ENCODE measurements at places on chromosomes 1 and 21. TPM values are rescaled to one million over a fixed set of nuclear protein-coding genes. Genes with fewer than 3 reads are reported as not detected.

KIF26B gene
- total RNA-seq: 0.16 TPM

FAM151A gene
- total RNA-seq: not detected

LCE2C gene
- total RNA-seq: not detected

SLAMF6 gene
- 45.9 TPM for total RNA-seq

DNA sequence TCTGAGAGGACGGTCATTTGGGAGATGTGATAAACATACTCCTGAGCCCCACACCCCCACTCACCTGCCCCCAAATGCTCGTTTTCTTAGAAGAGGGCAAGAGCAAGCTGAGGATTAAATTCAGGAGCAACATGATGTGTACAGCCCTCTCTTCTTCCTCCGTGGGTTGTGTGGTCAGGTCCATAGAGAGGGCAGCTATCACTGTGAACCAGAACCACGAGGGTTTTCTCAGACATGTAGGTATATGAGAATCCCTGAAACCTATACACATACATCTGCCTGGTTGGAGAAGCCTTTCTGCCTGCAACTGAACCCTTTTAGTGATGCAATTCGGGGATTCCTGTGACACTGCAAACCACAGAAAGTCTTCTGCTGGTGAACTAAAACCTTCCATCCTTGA, 38.9 kb downstream of the PGM1 start:
- DNase-seq: no peak

- no peak for DNase-seq
Measured at GRCh38 chr21:31647650-31648049, 11.8 kb upstream of the SOD1 start.

DNA sequence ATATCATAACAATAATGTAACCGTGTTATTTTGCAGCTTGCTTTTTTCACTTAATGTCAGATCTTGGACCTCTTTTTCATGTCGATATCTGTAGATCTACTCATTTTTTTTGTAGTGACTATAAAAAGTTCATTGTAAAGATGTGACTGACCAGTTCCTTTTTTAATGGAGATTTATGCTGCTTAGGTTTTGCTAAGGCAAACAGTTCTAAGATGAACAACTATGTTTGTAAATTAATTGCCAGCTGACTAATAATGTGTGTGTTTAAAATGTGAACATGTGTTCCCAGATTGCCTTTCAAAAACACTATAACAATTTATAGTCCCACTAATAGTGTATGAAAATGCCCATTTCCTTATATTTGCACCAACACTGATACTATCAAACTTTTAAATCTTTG, 18.1 kb upstream of the EPS8L3 start:
- no peak for DNase-seq

GRCh38 chr1:58660105-58660504, 39.8 kb downstream of the MYSM1 start:
- no peak for DNase-seq

GRCh38 chr1:167670563-167670962, 40.5 kb downstream of the RCSD1 start:
- no peak for DNase-seq

- DNase-seq: no peak
Measured at GRCh38 chr1:197178998-197179397, 32.5 kb upstream of the ASPM start.

DNA sequence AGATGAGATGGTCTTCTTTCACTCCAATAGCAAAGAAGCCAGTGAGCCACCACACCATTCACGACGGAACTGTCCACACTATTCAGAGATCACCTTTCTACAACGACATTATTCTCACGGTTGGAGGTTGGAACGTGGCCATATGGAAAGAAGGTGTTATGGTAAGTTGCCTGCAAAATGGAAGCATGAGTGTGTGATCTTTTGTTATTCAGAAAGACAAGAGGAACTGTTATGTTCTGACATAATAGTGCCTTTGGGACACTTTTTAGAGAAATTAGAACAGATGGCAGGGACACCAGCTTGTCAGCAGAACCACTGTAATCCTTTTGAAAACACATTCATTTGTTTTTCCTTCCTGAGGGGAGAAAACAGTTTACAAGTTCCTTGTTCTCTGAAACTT, 75.8 kb upstream of the MCOLN3 start:
- DNase-seq: no peak

- DNase-seq: peak; percentile 69
Measured at GRCh38 chr1:163315773-163316374, 5.9 kb upstream of the NUF2 start.

DNA sequence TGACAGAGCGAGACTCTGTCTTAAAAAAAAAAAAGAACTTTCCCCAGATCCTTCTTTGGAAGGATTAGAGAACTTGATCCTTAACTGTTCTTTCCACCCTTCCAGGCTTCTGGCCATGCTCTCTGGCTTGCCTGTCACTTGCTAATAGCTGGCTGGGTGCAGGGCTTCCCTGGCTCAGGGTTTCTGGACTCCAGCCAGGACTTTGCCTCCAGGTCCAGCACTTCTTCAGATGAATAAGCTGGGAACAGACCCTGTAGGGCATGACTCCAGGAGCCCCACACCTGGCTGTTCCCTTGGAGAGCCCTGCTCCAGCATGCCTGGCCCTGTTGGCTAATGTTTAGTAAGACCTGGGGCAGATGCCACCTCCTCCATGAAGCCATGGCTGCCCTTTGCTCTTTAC, 3.3 kb upstream of the NT5C1A start:
- DNase-seq: no peak

GRCh38 chr1:234722904-234723720, 113.1 kb upstream of the IRF2BP2 start:
- DNase-seq: peak; percentile 92

GRCh38 chr21:32977216-32977615, 48.5 kb upstream of the OLIG2 start:
- DNase-seq: no peak

- no peak for DNase-seq
Measured at GRCh38 chr1:53519421-53519820, 60.2 kb downstream of the DMRTB1 start.

GRCh38 chr1:5975133-5975880, 16.9 kb downstream of the NPHP4 start:
- DNase-seq: peak; percentile 57

- no peak for DNase-seq
Measured at GRCh38 chr1:66642992-66643391, 109.0 kb downstream of the SGIP1 start.

All from activated CD4-positive, alpha-beta T cell treated with anti-CD3 and anti-CD28 coated beads for 36 hours (primary cell).